ENCODE measurements at places on chromosomes 1 and 21. TPM values are rescaled to one million over a fixed set of nuclear protein-coding genes. Genes with fewer than 3 reads are reported as not detected.

The CXADR gene
- 17.4 TPM for total RNA-seq

The CD53 gene
- not detected for total RNA-seq

DNA sequence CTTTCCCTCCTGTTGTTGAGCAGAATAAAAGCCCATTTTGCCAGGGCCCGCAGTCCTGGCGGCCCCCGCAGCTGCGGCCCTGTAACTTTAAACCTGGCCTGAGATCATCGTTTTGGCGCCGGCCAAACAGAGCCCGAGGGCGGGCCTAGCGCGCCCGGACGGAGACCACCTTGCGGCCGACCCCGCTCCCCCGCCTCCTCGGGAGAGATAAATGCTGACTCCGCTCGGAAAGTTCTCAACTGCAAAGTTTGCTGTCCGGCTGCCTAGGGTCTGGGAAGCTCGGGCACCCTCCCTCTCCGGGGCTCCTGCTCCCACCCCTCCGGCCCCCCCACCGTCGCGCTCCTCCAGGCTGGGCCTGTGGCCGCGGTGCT is at the start of gene PDPN:
Gene PDPN, plus strand, starts transcription at position 238 of the 371 bp plus-strand sequence. CDS start 202 bp downstream, outside the sequence.
- no peak for DNase-seq

DNA sequence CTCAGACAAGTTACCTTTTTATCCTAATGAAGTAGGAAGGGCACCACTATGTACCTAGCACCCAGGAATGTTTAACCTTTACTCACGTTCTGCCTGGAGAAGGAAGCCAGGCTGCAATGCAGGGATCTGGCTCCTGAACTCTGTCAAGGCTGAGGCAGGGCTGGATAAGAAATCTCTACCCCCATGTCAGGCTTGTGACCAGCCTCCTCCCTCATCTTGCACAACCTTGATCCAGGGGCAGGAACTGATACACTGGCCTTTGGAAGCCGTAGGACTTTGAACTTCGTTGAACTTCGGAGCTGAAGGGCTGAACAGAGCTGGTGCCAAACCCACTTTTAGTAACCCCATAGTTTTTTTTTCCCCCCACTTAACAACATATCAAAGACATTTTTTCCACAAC is 8.0 kb upstream of the AKR1A1 start:
- peak; percentile 27 for DNase-seq

- DNase-seq = no peak
These were observed 4.3 kb upstream of the FGGY start for GRCh38 chr1:59292562-59292961.

- DNase-seq = no peak
These were observed 287.4 kb upstream of the ZP4 start for GRCh38 chr1:238177960-238178645.

All from HT-29 (cell line).